ENCODE measurements at places on chromosomes 7 and 10.

GRCh38 chr7:2647594-2648172 lies 15.9 kb downstream of the TTYH3 start:
- DNase-seq = no peak

GRCh38 chr10:30782537-30783461 lies 153.2 kb upstream of the LYZL2 start:
- peak; percentile 51 for DNase-seq

DNA sequence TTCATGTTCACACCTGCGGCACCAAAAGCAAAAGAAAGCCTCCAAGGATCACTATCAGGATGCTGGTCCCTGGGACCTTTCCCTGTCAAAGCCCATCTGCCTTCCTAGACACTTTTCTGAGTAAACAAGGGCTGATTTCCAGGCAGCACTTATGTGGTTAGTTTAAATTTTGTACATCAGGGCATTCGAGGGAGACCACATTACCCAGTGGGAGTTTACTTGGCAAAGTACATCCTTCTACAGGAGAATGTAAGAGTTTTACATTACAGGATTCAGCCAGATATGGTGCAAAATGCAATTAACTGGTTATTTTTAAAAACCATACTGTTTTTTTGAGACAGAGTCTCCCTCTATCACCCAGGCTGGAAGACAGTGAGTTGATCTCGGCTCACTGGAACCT lies 132.1 kb downstream of the CSTF2T start:
- DNase-seq = no peak

- no peak for DNase-seq
These were observed 51.4 kb downstream of the HECW1 start for GRCh38 chr7:43163885-43164284.

- no peak for DNase-seq
These were observed 52.2 kb downstream of the IFIT5 start for GRCh38 chr10:89466599-89467035.

DNA sequence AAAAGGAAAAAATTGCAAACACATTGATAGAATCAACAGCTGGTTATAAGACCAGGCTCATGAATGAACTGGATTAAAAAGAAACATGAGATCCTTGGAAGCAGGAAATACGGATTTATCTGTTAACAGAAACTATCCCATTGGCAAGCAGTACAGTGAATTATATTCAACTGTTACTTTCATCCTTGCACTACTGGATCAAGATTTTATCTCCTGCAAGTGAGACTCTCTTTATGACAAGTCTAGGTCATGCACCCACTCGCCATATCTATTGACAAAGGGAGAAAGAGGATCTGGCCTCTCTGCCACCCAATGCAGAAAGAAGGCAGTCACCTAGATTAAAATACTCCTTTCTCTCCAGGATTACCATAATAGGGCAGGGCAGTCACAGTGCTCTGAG lies 41.4 kb downstream of the CSTF2T start:
- DNase-seq = no peak

- DNase-seq = no peak
These were observed 117.0 kb upstream of the FAM3C start for GRCh38 chr7:121513105-121513504.

DNA sequence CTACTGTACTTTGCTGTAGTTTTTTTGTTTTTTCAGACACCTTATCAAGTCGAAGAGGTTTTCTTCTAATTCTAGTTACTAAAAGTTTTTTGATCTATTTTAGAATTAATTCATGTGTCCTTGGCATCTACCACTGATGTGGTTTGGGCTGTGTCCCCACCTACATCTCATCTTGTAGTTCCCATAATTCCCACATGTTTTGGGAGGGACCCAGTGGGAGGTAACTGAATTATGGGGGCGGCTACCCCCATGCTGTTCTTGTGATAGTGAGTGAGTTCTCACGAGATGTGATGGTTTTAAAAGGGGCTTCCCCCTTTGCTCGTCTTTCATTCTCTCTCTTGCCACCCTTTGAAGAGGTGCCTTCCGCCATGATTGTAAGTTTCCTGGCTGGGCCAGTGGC lies 154.6 kb upstream of the EEPD1 start:
- DNase-seq = no peak

- no peak for DNase-seq
These were observed 43.8 kb downstream of the ARL4A start for GRCh38 chr7:12731214-12731656.

- no peak for DNase-seq
These were observed 39.3 kb upstream of the HMX3 start for GRCh38 chr10:123096452-123096851.

GRCh38 chr7:158323741-158324396 lies 263.8 kb downstream of the PTPRN2 start:
- DNase-seq = no peak

DNA sequence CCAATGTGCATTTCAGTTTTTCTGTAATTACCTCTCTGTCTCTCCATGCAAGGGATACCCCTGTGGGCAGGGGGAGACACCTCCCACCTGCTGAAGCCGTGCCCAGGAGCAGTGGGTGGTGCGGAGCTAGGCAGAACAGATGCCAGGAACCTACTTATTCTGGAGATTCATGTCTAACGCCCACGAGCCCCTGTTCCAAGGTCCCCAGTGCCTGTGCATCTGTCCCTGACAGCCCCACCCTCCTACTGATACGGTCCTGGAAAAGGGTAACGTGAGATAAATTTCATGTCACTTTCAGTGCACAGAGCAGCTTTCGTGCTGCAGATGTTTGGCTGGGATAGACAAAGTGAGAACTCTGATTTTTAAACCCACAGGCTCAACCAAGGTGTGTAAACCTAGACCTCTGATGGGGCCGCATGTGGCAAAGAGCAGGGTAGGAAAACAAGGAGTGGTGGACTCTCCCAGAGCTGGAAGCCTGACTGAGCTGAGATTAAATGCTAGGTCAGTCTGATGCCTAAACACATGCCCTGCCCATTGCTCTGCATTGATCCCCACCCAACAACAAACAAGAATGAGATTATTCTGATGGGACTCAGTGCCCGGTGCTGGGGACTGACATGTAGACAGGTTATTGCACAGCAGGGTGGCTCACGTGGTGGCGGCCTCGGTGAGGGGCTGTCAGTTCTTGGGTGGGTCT lies 123.6 kb upstream of the GDF10 start:
- no peak for DNase-seq

Measured in GM04504 (cell line).